ENCODE measurements at places on chromosomes 7 and 10.

DNA sequence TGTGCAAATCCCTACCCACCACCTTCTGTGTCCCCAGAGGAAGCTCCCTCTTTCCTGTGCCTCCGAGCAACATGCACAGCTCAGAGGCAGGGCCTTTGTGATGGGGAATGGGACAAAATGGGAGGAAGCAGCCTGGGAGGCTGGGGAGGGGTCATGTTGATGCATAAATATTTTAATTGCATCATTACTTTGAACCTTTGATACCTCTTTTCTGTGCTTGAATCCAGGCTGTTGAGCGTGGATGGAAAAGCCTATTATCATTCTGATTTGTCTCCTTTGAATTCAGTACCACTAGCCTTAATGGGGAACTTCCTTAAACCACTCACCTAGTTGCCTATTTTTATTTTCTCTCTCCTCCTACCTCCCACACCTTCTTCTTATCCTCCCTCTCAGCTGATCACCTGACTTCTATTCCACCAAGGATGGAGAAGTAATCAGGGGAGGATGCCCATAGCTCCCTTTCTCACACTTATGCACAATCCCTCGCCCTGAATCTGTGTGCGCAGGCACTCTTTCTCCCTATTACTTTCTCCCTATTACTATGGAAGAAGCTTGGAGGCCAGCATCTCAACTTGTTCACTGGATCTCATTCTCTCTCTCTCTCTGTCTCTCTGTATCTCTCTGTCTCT is 78.5 kb downstream of the SEC61G start:
- no peak for DNase-seq

DNA sequence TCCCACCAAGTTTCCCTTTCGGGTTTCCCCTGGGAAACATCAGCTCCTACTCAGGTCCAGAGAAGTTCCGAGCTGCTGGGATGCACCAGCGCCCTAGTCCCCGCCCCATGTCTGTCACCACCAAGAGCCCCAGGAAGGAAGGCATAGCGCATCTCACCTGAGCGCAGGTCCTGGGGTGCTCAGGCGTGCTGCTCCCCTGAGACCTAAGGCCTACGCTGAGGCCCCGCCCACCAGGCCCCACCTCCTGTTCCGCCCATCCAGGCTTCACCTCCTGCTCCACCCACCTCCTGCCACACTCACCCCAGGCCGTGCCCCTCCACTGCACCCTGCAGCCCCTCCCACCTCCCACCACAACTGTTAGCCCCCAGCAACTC is 1.2 kb upstream of the TFR2 start:
- no peak for DNase-seq

DNA sequence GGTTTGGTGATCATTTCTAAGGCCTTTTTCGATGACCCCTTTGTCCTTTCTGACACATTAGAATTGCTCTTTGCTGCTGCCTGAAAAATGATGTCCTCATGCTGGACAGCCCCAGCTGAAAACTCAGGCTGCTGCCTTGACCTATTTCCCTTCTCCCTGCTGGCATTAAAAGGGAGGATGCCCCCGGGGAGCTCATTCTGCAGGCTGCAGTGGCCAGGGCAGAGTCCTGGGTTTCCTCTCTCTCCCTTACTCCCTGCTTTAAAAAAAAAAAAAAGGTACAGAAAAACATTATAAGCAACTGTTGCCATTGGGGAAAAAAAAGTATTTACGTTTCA is 35.4 kb downstream of the LRRC4 start:
- DNase-seq = no peak

DNA sequence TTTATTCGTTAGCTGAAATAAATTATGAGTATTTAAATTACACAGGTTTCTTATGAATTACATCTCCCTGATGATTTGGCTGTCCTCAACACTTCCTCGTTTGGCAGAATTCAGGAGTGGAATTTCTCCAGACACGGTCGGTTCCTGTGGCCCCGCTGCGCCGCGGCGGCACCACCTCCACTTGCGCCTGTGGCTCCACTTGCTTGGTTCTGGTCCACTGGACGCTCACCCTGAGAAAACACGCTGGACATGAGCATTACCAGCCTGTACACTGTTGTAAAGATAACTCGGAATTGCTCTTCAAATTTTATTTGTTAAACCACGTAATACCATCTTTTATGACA is 85.3 kb downstream of the ZNF33B start:
- DNase-seq = no peak

- DNase-seq = no peak
Observed at GRCh38 chr10:69091143-69091651, 3.3 kb downstream of the SRGN start.

GRCh38 chr10:106043863-106044262 is 1120.6 kb downstream of the SORCS1 start:
- DNase-seq = no peak

DNA sequence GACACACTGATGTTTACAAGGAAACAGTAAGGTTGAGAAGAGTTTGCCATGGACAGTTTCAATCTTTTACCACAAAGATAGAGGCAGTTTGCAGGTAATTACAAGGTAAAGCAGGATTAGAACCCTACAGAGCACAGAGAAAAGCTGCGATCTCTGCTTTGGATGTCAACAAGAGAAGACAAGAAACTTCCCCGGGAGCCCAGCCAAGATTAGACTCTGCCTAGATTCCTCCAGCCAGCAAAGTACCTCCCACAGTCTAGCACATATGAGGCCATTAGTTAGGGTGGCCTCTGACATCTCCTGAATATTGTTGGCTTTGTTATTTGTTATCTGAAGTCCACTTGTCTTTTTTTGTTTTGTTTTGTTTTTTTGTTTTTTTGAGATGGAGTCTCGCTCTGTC is 178.1 kb downstream of the CALN1 start:
- DNase-seq = no peak

DNA sequence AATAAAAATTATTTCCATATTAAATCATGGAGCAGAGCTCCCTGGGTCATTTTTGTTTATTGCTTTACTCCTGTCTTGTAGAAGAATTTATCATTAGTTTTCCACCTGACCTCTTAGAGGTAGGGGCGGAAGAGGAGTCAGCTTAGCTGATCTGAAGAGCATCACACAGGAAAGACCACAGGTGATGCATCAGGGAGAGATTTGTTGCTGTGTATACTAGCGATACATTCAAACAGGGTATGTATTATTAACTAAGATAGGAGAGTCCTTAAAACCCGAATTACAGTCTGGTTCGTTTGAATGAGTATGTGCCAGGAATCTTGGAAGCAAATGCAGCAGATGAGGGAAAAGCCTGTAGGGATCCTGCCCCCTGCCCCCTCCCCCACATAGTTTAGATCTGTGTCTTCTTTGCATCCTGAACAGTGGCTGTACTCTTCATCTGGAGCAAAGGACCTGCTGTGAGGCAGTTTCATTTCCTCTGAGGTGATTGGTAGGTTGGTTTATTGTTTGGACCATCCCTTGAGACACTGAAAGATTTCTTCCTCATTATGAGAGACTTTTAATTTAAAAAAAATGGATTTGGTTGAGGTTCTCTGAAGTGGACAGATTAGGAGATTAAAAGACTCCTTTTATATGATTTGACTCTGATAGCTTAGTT is 177.0 kb downstream of the SND1 start:
- no peak for DNase-seq

- DNase-seq = no peak
Observed at GRCh38 chr7:12337095-12337494, 66.6 kb downstream of the VWDE start.

- DNase-seq = no peak
Observed at GRCh38 chr7:138395763-138396162, 64.3 kb upstream of the TRIM24 start.

DNA sequence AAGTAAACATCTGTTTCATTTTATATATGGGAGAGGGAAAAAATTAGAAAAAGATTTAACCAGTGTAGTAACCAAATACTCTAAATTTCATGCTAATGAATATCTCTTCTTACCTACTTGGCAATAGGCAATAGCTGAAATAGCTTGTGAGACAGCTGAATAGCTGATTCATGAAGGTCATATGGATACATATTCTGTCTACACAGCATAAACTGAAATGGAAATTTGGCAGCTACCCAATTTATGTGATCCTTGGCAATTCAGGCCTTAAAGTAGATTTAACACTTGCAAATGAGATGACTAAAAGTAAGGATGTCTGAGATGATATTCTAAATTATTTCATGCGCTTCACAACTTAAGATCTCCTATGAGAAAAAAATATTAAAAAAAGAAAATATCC is 261.2 kb upstream of the SEMA3A start:
- no peak for DNase-seq

DNA sequence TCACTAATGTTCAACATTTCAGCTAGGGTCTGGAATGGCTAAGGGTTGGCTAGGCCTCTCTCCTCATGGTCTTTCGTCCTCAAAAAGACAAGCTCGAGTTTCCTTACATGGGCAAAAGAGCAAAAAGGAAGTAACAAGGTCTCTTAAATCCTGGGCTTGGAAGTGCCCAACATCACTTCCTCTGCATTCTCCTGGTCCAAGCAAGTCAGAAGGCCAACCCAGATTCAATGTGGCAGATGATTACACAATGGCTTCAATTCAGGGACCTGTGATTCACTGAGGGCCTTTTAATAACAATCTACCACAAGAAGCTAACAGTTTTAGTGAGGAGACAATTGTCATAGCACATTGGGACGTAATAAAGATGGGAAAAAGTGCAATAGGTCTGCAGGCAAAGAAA is 4.4 kb upstream of the NUP205 start:
- DNase-seq = no peak

DNA sequence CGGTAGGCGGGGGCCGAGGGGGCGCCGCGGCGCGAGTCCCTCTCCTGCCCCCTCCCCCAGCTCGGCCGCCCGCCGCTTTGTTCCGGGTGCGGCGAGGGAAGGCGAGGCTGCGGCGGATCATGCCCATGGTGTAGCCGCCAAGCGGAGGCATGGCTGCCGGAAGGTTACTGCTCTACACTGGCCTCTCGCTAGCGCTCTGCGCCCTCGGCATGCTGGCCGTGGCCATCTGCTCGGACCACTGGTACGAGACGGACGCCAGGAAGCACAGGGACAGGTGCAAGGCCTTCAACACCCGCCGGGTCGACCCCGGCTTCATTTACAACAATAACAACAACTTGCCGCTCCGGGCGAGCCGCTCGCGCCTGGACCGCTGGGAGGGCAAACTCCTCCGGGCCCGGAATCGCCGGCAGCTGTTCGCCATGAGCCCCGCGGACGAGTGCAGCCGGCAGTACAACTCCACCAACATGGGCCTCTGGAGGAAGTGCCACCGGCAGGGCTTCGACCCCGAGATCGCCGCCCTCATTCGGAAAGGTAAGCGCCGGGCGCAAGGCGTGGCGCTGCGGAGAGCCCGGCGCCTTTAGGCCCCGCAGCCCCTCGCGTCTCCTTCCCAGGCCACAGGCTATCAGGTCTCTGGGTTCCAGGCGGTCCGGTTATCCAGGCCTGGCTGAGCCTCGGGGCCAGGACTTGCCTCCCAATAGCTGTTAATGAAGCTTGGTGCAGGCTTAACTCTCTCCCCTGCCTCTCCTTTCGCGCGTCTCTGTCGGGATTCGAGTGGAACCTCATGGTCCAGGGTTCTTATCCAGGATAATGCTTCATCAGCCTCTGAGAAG is 513 bp downstream of the TMEM178B start:
- DNase-seq = no peak

GRCh38 chr10:49369216-49370162 is 26.4 kb downstream of the DRGX start:
- DNase-seq = no peak

DNA sequence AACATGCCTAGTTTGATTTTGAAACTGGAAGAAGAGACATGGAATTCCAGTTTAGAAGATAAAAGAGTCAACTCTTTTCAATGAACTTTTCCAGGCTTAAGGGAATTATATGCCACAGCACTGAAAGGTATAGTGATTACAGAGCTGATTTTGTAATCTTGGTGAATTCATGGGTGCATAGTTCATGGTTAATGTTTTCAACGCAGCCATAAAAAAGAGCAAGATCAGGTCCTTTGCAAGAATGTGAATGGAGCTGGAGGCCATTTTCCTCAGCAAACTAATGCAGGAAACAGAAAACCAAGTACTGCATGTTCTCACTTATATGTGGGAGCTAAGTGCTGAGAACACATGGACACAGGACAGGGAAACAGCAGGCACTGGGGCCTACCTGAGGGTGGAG is 94.2 kb downstream of the CUBN start:
- DNase-seq = no peak

GRCh38 chr7:74449809-74450397 is 3.8 kb upstream of the GTF2IRD1 start:
- no peak for DNase-seq

GRCh38 chr10:112844681-112845544 is 105.1 kb upstream of the TCF7L2 start:
- DNase-seq = no peak

GRCh38 chr10:101660256-101660655 is 34.7 kb downstream of the FBXW4 start:
- DNase-seq = no peak

- DNase-seq = no peak
Observed at GRCh38 chr7:146345251-146345650, 228.7 kb downstream of the CNTNAP2 start.

- no peak for DNase-seq
Observed at GRCh38 chr7:55946545-55946944, 5.1 kb upstream of the MRPS17 start.

- DNase-seq = no peak
Observed at GRCh38 chr7:50693455-50694130, 89.1 kb downstream of the GRB10 start.

DNA sequence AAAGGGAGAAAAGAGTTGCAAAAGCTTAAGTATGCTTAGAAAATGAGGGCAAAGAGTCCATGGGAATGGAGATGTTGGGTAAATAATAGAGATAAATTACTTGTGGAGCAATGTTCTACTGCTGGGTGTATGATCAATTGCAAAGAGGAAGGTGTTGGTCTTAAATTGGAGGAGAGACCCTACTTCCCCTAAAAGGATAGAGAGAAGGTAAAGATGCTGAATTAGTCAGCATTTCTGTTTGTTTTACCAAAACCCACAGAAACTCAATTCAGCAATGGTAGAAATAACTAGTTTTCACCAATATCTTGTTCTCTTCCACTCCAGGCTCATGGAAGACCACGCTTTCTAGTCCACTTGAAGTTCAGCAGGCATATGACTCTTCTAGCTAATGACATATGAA is 32.1 kb downstream of the ASB4 start:
- no peak for DNase-seq

DNA sequence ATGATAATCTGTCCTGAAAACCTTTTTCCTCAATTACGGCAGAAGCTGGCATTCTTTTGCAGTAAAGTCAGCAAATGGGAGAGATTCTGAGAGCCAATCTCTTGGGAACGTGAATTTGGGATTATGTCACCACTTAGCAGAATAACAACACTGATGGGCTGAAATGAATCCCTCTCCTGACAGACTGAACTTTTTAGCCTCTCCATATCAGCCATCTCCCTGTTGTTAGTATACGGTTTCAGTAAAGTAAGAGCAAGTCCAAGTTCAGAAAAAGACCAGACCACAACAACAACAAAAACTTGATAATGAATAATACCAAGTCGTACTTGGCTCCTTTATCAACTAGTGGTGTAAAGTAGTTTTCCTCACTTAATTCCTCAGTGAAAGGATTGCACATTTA is 1048.8 kb downstream of the GATA3 start:
- no peak for DNase-seq
